ENCODE measurements at places on chromosomes 5 and 9.

DNA sequence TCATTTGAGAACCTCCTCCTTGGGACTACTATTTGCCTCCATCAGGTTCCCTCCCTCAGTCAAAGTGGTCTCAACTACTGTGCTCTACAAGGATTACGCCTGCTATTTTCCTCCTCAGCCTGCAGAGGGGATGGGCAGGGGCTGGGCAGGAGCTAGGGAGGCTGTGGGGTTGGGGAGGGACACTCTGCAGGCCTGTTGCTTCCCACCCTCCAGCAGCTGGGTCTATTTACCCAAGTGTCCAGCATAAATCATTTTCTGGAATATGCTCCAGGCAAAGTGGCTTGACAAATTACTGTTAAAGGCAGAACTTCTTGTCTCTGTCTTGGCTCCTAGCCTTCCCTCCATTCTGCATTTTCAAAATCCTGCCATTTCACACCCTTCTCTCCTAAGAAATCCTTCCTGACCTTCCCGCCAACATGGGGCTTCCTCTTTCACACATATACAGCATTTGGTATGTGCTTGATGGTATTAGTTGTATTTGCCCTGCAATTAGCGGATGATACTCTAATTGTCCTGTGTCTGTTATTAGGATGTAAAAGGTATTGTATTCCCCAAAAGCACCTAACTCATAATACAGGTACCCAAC is 106.7 kb downstream of the EFNA5 start:
- no peak for DNase-seq

DNA sequence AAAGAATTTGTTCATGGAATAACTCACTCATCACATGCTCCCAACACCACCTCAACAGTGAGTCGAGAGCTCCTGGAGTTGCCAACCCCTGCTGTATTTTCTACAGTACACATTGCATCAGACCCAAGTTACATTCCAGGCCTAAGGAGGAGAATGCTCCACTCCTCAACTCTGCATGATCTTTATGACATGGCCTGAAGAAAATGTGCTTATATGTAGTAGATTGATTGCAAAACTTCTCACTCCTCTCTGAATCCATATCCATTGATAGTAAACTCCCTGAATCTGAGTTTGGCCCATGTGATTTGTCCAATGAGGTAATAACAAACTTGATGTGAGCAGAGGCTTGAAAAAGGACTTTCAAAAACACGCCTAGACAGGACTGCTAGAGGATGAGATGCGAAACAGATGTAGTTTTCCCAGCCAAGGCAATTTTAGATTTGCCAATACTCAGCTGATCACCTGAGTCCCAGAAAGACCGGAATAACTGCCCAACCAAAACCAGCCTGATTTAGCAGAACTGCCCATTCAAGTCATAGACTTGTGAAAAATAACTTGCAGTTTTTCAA is 29.0 kb upstream of the PAPPA start:
- no peak for DNase-seq

- DNase-seq: no peak
Observed at GRCh38 chr9:7721291-7721690, 78.3 kb downstream of the DMAC1 start.

DNA sequence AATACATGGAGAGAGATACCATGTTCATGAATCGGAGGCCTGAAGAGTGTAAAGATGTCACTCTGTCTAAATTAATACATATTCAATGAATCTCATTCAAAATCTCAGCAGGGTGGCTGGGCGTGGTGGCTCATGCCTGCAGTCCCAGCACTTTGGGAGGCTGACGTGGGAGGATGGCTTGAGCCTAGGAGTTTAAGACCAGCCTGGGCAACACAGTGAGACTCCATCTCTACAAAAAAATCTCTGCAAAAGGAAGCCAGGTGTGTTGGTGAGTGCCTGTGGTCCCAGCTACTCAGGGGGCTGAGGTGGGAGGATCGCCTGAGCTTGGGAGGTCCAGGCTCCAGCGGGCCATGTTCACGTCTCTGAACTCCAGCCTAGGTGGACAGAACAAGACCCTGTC is 49.7 kb downstream of the COL23A1 start:
- DNase-seq: no peak

Measured in activated T-helper 1 cell treated with anti-CD3 and anti-CD28 coated beads, Interleukin-12 subunit alpha, Interleukin-12 subunit beta, Interleukin-2, Interleukin-4 antibody, amounts not matched to agents 30 ng/mL and 10 ng/mL and 1 ng/mL, durations not matched to agents 14 hours and 24 hours and 36 hours (primary cell).